ENCODE measurements at places on chromosomes 5 and 9.

- no peak for DNase-seq
Observed at GRCh38 chr9:69569738-69570451, 102.3 kb downstream of the APBA1 start.

- DNase-seq = no peak
Observed at GRCh38 chr9:33439731-33440130, 7.7 kb downstream of the AQP3 start.

DNA sequence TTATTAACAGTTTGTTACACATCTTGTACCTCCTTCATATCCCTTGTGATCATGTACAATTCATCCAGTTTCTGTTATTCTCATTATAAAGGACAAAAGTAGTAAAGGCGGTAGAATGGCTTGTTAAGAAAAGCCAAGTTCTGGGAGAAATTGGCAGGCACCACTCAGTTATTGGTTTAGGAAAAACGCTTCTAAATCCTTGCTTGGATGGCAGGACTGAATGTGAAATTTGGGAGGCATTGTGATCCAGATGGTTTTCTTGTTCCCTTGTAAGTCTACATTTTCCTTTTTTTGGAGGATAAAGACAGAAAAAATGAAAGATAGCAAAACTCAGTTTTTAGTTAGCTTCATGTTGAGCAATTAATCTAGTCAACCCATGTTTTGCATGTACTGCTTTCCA is 130.2 kb downstream of the MAT2B start:
- DNase-seq = no peak

DNA sequence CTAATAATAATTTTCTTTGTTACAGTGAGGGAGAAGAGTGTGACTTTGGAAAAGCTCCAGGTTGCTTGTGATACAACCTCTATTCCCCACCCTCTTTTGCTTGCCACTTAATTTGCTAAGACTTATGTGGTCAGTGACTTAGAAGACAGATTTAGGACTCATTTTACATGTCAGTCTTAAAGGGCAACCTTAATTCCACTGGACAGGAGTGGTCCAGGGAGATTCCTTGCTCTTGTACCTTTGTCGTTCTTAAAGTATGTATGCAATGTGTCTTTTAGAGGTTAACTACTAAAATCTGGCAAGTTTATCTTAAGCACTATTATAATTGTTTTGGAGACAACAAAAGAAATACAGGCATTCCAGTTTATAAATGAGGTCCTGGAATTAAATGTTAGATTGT is 20.0 kb downstream of the SLC30A5 start:
- no peak for DNase-seq

DNA sequence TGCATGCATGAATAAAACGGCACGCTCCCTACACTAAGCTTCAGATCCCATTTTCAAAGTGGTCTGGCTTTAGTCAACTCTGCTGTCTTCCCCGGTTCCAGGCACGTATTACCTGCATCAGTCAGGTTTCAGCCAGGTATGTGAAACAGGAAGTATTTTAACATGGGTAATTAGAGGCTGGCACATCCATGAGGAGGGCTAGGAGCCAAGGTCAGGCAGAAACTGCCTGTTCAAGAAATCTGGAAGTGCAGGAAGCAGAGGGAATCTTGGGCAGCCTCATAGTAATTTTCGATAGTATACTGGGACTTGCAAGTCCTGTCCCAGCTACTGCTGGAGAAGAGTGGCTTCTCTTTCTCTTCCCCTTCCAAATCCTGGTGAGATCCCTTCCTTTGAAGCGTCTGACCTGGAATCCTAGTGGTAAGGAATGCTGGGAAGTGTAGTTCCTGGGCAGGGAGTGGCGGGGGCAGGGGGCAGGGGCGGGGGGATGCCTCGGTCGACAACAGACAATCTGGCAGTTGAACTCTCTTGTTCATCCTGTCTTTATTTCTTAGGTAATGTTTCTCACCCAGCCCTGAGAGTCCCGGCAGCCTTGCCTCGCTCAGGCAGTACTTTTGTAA is 403.1 kb downstream of the TLE4 start:
- no peak for DNase-seq

GRCh38 chr9:86280580-86280979 is 1.8 kb downstream of the ISCA1 start:
- DNase-seq = no peak

DNA sequence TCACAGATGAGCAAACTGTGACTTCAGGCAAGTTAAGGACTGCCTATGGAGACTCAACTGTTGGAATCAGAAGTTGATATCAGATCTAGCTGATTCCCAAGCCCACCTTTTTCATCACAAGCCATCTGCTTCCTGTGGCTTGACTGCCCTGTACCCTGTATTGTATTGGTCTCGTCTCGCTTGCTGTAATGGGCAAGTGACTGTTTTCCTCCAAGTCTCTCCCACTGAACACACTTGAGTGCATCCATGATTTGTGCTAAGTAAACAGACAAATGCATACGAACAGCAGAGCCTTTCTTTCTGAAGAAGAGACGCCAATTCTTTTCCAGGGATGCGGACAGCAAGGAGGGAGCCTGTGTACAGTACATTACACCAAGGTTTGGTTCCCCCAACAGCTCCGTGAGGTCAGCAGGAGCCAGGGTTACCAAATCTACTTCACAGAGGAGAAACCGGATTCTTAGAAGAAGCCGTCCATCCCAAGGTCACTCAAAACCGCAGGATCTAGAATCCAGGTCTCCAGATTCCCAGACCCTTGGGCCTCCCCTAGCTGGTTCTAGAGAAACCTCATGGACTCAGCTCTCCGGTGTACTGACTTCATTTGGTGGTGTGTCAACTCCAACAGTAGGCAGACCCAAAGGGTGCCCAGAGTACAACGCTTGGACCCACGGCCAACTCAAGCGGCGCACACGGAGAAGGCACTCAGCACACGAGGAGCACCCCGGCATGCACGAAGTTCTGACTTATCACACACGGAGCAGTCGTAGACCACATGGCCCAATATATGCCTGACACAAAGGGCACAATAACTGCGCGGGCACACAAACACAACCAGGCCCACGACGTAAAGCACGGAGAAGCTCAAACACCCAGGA is 1.1 kb downstream of the BAG1 start:
- no peak for DNase-seq
